ENCODE measurements at places on chromosomes 7 and 10. TPM values are rescaled to one million over a fixed set of nuclear protein-coding genes. Genes with fewer than 3 reads are reported as not detected.

NMT2 gene
- 8.0 TPM for polyA plus RNA-seq

GRCh38 chr7:8379264-8379663, 54.1 kb upstream of the NXPH1 start:
- H3K4me3 ChIP-seq, result no peak overlapping the region
- no peaks in the 10 kb centered on the region for H3K4me1 ChIP-seq

DNA sequence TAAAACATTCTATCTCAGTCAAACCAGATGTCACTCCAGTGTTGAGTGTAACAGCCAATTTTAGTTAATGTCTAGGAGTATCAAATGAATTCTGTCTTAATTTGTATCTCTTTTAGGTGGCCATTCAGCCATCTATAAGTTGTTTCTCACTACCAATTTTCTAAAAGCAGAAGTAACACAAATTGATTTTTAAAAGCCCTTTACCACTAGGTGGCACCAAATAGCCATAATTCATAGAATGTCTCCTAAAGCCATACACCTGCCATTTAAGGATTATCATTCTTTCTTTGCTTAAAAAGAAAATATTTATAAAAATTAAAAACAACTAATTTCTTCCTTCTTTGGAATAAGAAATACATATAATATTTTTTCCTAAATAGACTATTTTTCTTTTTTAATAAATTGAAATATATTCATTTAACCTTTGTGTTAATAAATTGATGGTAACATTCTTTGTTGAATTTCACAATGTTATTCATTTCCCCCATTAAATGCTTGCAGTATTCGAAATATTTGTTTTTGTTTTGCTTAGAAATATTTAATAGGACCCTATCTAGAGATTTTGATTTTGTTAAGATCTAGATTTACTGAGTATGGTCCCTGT, 107.8 kb upstream of the PPP1R3A start:
- no peak overlapping the region for H3K27ac ChIP-seq
- no peaks in the 10 kb centered on the region for H3K36me3 ChIP-seq
- H3K4me1 ChIP-seq, result no peaks in the 10 kb centered on the region
- DNase-seq, result no peak
- no peak overlapping the region for H3K4me3 ChIP-seq
- peaks cover 5% of the 10 kb centered on the region for H3K27me3 ChIP-seq

- no peak for DNase-seq
- H3K4me3 ChIP-seq, result no peak overlapping the region
- no peak overlapping the region for H3K27ac ChIP-seq
- H3K27me3 ChIP-seq, result no peaks in the 10 kb centered on the region
Measured at GRCh38 chr7:95917634-95918033, 145.3 kb downstream of the DYNC1I1 start.

GRCh38 chr10:50572017-50572491, 51.7 kb downstream of the SGMS1 start:
- H3K4me3 ChIP-seq, result no peak overlapping the region
- DNase-seq, result no peak
- H3K4me1 ChIP-seq, result peaks cover 30% of the 10 kb centered on the region
- no peaks in the 10 kb centered on the region for H3K36me3 ChIP-seq

MPP7 gene
- polyA plus RNA-seq, result 3.5 TPM

DNA sequence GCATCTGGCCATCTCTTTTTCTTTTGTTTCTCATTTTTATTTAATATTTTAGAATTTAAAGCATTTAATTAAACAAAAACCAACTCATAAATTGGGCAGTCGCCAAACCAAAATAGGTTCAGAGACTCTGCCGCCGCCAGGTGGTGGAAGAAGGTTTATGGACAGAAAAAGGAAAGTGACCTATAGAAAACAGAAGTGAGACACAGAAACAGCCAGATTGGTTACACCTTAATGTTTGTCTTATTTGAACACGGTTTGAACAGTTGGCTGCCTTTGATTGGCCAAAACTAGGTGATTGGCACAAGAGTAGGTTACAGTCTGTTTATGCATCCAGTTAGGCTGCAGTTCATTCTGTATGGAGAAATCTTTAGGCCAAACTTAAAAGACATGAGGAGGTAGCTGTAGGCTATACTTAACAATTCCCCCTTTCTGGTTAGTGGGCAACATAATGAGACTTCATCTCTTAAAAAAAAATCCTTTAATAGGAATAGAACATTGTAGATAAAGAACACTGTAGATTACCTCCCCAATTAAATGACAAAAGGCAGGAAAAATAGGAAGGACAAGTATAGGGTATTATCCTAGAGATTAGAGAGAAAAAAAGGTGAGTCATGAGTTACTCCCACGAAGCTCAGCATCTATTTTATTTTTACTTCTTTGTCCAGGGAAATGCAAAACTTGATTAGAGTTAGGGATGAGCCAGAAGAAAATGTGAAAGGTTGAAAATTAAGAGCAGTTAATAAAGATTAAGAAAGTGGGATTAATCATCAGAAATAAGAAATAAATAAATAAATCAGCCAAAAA, 23.9 kb upstream of the CYCS start:
- no peaks in the 10 kb centered on the region for H3K27me3 ChIP-seq
- H3K4me3 ChIP-seq, result no peak overlapping the region
- no peak for DNase-seq
- H3K36me3 ChIP-seq, result no peaks in the 10 kb centered on the region
- peak overlapping the region; percentile 73 for H3K27ac ChIP-seq

- H3K27ac ChIP-seq, result peak overlapping the region; percentile 92
- no peaks in the 10 kb centered on the region for H3K27me3 ChIP-seq
- no peaks in the 10 kb centered on the region for H3K36me3 ChIP-seq
- H3K4me1 ChIP-seq, result peaks cover 41% of the 10 kb centered on the region
- peak overlapping the region; percentile 63 for H3K4me3 ChIP-seq
Measured at GRCh38 chr10:929960-930624, 1.4 kb downstream of the LARP4B start.

DNA sequence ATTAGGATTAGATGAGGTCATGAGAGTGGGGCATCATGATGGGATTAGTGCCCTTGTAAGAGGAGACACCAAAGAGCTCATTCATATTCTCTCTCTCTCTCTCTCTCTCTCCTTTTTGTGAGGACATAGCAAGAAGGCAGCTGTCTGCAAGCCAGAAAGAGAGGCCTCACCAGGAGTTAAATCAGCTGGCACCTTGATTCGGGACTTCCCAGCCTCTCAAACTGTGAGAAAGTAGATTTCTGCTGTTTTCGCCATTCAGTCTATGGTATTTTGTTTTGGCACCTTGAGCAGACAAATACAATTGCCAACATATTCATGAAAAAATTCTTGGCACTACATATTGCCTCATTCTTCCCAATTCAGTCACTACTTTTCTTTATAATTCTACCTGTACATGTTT, 20.6 kb upstream of the ATAD1 start:
- no peaks in the 10 kb centered on the region for H3K36me3 ChIP-seq
- no peak overlapping the region for H3K4me3 ChIP-seq
- no peak overlapping the region for H3K27ac ChIP-seq
- no peaks in the 10 kb centered on the region for H3K27me3 ChIP-seq

SEMA3A gene
- 0.24 TPM for polyA plus RNA-seq

DNA sequence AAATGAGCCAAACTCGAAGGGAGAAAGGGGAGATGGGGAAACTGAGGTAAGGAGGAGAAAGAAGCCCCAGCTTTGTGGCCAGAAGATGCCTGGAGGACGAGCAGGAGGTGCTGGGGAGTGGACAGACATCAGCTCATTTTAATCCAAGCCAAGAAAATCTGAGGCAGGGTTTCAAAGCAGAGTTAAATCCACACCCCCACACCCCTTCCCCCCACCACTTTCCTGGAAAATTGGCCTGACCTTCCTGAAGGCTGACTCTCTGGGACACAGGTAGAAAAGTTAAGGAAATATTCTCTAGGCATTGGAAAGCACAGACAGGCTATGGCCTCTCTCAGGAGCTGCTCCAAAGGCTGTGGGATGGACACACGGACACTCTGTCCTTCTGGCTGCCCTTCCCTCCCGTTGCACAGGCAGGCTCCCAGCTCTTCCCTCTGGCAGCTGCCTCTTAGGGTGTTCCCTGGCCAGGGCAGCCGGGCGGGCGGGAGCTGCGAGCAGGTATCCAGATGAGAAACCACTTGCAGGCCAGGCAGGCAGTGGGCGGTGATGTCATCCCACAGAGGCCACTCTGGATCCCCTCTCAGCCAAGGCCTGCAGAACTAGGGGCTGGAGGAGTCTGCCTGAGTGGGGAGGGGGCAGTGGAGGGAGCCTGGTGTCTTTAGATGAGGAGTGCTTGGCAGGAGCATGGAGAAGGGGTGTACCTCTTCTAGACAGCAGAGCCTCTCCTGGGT, 171.8 kb downstream of the NEURL1 start:
- no peaks in the 10 kb centered on the region for H3K36me3 ChIP-seq
- no peak overlapping the region for H3K27ac ChIP-seq
- DNase-seq, result no peak
- no peaks in the 10 kb centered on the region for H3K27me3 ChIP-seq

- H3K4me1 ChIP-seq, result no peaks in the 10 kb centered on the region
- no peak overlapping the region for H3K4me3 ChIP-seq
- no peak overlapping the region for H3K27ac ChIP-seq
- H3K27me3 ChIP-seq, result no peaks in the 10 kb centered on the region
Measured at GRCh38 chr10:77168861-77169260, 468.7 kb downstream of the KCNMA1 start.

- no peaks in the 10 kb centered on the region for H3K27me3 ChIP-seq
- H3K4me3 ChIP-seq, result no peak overlapping the region
- H3K27ac ChIP-seq, result no peak overlapping the region
- DNase-seq, result peak; percentile 50
- no peaks in the 10 kb centered on the region for H3K36me3 ChIP-seq
Measured at GRCh38 chr10:101467286-101467770, 113.4 kb downstream of the BTRC start.

GRCh38 chr10:121696854-121697253, 98.6 kb upstream of the FGFR2 start:
- H3K27me3 ChIP-seq, result peaks cover 5% of the 10 kb centered on the region
- no peak overlapping the region for H3K27ac ChIP-seq
- no peak overlapping the region for H3K4me3 ChIP-seq
- peak; percentile 73 for DNase-seq
- H3K4me1 ChIP-seq, result no peaks in the 10 kb centered on the region

ACADSB gene
- polyA plus RNA-seq, result 79.4 TPM

GRCh38 chr7:28847176-28847575, 111.0 kb downstream of the TRIL start:
- H3K27ac ChIP-seq, result no peak overlapping the region
- no peaks in the 10 kb centered on the region for H3K36me3 ChIP-seq
- DNase-seq, result no peak
- peaks cover 6% of the 10 kb centered on the region for H3K27me3 ChIP-seq

GIMAP6 gene
- 9.9 TPM for polyA plus RNA-seq

DNA sequence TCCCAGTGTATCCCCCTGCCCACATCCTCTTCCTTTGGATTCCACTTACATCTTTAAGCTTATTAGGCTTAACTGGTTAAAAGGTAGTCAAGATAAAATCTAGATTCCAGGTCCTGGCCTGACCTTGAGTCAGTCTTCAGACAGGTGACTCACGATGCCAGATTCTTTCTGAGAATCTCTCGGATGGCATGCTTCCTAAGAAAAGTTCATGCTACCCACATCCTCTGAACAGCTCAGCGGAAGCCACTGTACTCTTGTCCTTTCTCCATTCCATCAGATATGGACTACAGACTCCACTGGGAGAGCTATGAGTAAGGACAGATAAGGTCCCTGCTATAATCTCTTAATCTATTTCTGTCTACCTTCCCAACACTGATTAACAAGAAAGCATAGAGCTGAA, 43.4 kb downstream of the DNMBP start:
- DNase-seq, result no peak
- no peak overlapping the region for H3K27ac ChIP-seq
- peaks cover 28% of the 10 kb centered on the region for H3K36me3 ChIP-seq
- H3K4me3 ChIP-seq, result no peak overlapping the region
- H3K27me3 ChIP-seq, result no peaks in the 10 kb centered on the region

PLXDC2 gene
- 19.6 TPM for polyA plus RNA-seq

DNA sequence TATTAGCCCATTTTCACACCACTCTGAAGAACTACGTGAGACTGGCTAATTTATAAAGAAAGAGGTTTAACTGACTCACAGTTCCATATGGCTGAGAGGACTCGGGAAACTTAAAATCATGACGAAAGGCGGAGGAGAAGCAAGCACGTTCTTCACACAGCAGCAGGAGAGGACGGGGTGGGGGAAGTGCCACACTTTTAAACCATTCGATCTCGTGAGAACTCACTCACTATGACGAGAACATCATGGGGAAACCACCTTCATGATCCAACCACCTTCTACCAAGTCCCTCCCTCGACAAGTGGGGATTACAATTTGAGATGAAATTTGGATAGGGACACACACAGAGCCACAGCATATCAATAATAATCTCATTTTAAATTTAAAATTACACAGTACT, 80.2 kb downstream of the VWDE start:
- no peaks in the 10 kb centered on the region for H3K27me3 ChIP-seq
- no peaks in the 10 kb centered on the region for H3K4me1 ChIP-seq
- H3K36me3 ChIP-seq, result no peaks in the 10 kb centered on the region
- H3K4me3 ChIP-seq, result no peak overlapping the region

ING3 gene
- polyA plus RNA-seq, result 5.5 TPM

GRCh38 chr7:17275749-17276671, 22.4 kb upstream of the AHR start:
- DNase-seq, result no peak
- H3K27ac ChIP-seq, result peak overlapping the region; percentile 42
- no peak overlapping the region for H3K4me3 ChIP-seq

DNA sequence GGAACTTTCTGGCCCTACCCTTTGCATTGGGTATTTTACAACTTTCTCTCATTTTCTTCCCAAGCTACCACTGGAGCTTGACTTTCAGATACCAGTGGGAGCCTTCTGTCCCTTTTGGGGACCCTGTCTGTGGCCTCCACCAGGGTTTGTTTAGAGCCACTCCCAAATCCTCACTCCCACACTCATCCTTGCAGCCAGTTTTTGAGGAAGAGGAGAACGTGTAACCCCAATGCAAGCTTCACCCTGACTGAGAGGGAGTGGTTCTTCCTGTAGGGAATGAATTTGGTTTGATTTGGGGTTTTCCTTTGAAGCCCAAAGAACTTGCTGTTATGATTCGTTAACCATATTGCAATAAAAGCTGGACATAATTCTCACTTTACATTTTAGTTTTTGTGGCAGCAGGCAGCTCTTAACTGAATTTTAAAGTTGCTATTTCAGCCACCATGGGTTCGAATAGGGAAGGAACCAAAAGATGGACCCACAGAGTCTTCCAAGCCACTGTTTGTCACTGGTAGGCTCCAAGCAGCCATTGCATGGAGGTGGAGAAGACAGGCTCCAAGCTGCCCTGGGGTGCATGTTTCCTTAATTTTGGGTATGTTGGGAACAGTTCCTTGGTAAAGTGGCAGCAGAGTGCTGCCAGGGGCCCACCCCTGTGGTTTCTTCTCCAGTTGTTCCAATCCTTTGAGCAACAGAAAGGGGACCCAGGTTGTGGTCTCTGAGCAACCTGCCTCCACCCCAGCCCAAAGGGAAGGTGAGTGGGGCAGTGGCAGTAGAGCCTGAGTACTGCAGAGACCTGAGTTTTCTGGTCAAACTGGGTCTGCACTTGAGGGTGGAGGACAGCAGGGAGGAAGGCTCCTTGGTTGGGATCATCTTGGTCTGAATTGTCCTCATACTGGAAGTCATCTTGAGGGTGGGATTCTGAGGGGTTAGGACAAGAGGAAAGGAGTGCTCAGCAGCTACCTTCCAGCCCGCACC, 5.1 kb downstream of the EVX1 start:
- peaks cover 94% of the 10 kb centered on the region for H3K27me3 ChIP-seq
- no peak overlapping the region for H3K27ac ChIP-seq
- H3K4me3 ChIP-seq, result no peak overlapping the region
- H3K36me3 ChIP-seq, result no peaks in the 10 kb centered on the region
- DNase-seq, result no peak
